Activated naive CD4-positive, alpha-beta T cell (primary cell): ENCODE measurements at places on chromosomes 7 and 10.

DNA sequence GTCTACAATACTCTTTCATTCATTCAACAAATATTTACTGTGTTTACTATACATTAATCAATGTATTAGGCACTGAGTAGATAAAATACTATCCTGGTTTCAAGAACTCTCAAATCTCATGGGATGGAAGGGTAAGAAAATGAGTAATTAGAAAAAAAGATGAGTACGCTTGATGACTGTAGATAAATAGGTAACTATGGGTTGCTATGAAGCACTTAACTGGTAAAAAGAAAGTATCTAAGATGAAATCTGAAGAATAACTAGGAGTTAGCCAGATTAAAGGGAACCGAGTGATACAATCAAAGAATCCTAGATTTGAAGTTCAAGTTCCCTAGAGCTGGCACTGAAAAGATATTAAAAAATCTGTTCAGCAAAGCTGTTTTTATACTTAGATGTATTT lies 62.1 kb downstream of the IQUB start:
- no peak for DNase-seq

DNA sequence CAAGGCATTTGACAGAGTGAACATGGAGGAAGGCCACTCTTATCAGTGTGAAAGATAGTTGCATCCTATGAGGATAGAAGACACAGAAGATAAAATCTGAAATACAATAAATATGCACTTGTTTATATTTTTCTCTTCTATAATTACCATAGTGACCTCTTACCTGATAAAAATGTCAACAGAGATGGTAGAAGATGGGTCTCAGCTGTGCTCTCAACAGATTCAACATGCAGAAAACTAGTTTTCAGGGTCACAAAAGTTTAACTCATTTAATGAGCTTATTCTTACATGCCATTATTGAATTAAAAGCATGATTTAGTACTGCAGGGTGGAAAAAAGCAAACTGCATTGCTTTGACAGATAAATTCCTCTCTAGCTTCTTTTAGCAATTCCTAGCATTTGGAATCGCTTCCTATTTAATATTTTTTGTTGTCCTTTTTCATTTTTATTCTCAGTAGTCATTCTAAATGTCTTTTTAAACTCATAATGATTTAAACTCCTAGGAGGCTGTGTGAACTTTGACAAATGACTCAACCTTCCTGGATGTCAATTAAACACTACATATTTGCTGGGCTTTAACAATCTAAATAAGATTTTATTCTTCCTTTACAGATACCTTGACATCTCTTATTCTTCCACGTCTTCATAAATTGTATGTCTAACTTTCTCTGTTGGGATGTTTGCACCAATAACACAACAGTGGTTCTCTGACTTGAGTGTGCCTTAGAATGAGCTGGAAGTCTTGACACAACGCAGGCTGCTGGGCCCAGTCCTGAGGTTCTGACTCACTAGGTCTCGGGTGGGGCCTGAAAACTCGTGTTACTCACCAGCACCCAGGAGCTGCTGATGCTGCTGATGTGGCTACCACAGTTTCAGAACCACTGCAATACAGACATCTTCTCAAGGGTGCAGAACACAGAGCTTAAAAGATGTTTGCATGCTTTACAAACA lies 565.5 kb upstream of the IGFBP3 start:
- no peak for DNase-seq

DNA sequence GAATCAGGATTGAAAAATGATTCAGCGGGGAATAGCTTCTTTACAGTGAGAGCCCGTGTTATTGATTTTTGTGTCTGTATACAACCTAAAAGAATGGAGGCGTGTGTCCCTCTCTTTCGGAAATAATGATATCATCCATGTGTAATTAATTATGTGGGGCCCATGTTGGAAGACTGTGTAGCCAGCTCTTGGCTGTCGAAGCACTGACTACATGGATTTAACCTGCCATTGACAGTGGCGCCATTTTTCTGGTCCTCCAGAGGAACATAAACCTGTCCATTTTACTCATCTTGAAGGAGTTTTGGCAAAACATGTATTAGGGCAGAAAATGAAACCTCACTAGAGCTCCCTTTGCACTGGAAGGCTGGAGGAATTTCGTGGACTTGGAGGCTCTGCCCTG lies 119.6 kb downstream of the ITIH5 start:
- DNase-seq, result no peak

GRCh38 chr7:47792521-47793121 lies 155.6 kb downstream of the PKD1L1 start:
- DNase-seq, result no peak

DNA sequence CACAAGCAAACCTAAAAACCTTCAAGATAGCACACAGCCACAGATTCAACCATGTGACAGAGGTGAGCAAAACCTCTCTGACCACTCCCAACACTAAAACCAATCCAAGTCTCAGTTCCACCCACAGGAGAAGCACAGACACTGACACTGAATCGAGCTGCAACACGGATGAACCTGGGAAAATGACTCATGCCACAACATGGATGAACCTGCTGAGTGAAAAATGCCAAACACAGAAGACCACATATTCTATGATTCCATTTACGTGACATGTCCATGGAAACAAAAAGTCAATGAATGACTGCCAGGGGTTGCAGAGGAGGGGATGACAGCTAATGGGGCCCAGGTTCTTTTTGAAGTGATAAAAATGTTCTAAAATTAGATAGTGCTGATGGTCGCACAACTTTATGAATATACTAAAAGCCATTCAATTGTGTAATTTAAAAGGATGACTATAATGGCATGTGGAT lies 22.0 kb downstream of the CYTH3 start:
- DNase-seq, result no peak

- no peak for DNase-seq
These were observed 26.5 kb upstream of the HECW1 start for GRCh38 chr7:43085992-43086391.

GRCh38 chr10:93079663-93080349 lies 6.1 kb downstream of the CYP26A1 start:
- no peak for DNase-seq

- DNase-seq, result no peak
These were observed 40.0 kb downstream of the ZNF438 start for GRCh38 chr10:30991647-30992011.

DNA sequence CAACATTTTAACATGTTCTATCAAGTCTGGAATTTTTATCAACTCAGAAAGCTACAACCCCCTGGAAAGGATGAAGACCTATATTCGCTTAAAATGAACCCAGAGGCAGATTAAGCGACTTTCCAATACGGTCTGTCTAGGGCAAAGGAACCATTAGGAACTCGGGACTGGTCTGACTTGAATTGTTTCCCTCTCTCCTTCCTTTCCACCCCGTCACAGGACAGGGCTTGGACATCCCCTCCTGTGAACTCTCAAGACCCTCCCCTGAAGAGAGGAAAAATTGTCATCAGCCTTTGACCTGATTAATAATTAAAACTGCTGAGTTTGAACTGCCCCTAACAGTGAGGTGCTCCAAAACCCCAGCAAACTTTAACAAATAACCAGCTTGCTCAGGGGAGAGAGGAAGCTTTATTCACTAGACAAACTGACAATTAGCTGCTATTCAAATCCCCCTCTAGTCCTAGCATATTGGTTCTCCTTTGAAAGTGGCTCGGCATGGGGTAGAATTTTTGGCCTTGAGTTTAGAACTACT lies 22.6 kb upstream of the SLF2 start:
- no peak for DNase-seq

DNA sequence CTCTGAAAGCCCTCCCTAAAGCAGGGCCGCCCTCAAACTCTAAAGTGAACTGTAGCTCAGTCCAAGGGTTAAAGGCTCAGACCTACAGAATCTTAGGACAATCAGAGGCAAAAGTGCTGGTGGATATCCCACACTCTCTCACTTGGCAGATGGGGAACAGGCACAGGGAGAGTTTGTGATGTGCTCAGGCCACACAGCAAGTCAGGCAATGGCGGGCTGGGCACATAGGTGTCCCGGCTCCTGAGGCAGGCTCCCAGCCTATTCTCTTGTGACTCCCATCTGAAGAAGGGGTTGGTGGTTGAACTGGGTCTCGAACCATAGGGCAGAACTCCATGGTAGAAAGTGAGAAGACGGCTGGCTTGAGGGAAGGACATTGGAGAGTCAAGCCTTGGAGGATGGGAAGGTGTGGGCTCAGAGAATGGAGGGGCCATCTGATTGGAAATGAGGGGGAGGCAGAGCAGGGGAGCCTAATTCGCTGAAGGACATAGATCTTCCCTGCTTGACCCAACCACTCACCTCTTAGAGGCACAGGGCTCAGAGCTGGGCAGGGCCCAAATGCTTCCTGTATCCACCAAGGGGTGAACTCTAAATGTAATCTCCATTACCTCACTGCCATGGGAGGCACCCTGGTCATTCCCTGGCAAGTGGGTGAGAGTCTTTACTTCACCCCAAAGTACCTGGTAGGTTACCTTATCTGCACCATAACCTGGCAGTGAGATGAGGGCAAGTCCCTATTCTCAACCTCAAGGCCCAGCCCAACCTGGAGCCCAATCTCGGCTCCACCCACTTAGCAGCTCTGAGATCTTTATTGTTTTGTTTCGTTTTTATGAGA lies 4.9 kb upstream of the ZMIZ1 start:
- DNase-seq, result no peak

GRCh38 chr7:74320645-74321221 lies 31.5 kb downstream of the CLIP2 start:
- no peak for DNase-seq

- no peak for DNase-seq
These were observed 1164.0 kb upstream of the CELF2 start for GRCh38 chr10:9853405-9854355.

- no peak for DNase-seq
These were observed 236.3 kb downstream of the BAMBI start for GRCh38 chr10:28913436-28914237.

DNA sequence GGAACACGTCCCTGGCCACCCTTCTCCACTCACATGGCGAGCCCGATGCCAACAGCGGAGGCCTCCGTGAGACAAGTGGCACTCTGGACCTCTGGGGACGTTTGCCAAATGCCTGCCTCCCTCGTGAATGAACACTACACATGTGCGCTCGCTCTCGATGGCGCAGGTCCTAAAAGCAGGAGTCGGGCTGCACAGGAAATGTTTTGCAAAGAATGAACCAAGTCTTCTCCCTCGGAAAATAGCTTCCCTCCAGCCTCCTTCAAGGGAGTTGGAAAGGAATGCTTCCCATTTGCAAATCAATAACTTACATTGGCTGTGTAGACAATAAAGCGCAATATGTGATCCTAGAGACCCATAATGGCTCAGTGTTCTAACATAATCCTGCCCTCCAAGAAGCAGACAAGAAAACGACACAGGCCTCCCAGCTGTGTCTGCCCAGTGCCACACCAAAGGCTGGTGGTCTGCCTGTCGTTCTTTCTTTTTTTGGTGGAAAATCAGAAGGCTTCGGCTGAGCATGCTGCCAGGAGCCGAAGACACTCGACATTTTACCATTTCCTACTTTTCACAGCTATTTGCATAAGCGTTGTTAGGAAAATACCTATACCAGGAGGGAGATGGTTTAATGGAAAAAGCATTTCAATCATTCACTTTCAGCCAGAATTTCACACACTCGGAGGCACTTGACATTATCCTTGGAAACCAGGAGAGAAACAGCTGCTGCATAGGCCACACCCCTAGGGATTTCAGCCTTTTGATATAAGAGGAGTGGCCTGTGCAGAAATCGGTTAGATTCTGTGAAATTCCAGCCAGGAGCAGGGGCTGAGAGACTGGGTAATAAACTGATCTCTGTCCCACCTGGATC lies 38.4 kb downstream of the ATXN7L1 start:
- DNase-seq, result no peak

- DNase-seq, result no peak
These were observed 641.8 kb upstream of the FOXK1 start for GRCh38 chr7:4040109-4040928.

GRCh38 chr7:150685219-150686029 lies at the start of gene GIMAP2:
GIMAP2 (plus strand) TSS chr7:150685706; CDS start chr7:150687060, 1,354 bp downstream.
- no peak for DNase-seq

- no peak for DNase-seq
These were observed 22.1 kb upstream of the AOAH start for GRCh38 chr7:36746347-36746746.

- no peak for DNase-seq
These were observed 203.9 kb upstream of the GPR26 start for GRCh38 chr10:123462246-123462645.

DNA sequence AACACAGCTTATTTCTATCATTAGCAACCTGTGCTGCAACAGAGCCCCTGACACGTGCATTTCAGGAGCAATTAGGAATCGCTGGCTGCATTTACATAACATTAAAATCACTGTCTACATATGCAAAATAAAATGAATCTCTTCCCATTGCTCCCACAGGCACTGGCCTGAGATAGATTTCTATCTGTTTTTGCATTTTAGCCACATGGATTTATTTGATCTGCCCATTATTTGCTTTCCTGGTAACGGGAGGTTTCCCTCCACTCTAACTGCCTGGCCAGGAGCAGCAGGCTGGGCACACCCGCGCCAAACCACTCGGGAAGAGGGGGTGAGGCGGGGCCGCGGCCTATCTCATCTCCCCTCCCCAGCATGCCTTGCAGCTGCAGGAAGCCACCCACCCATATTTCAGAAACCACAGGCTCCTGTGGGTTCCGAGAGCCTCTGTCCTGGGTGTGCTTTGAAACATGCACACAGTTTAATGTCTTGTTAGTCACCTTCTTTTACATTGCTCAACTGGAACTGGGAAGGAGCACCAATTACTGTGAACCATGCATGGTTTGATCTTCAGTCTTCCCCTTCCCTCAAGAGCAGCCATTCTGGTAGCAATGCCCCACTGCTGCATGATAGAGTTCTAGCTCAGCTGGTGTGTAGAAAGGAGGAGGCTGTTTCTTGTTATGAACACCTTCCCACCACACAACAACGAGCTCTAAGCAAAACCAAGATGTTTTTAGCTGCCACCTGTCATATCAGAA lies 37.7 kb upstream of the IKZF1 start:
- peak; percentile 35 for DNase-seq

DNA sequence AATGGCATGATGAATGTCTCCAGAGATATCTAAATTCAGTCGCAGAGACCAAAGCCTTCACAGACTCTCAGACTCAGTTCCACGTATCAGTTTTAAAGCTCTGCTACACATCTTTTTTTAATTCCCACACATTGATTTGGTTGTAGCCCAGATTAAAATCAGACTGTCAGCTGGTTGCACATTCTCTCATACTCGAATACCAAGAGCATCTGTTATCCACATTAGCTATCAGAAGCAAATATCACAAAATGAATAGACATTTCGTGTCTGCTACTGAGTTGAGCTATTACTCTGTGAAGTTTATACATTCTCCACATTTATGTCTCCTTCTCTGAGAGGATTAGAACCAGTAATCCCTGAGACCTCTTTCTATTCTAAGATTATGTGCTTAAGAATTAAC lies 229.2 kb downstream of the GPAM start:
- no peak for DNase-seq

GRCh38 chr7:22859641-22860290 lies 37.1 kb upstream of the TOMM7 start:
- DNase-seq, result no peak

DNA sequence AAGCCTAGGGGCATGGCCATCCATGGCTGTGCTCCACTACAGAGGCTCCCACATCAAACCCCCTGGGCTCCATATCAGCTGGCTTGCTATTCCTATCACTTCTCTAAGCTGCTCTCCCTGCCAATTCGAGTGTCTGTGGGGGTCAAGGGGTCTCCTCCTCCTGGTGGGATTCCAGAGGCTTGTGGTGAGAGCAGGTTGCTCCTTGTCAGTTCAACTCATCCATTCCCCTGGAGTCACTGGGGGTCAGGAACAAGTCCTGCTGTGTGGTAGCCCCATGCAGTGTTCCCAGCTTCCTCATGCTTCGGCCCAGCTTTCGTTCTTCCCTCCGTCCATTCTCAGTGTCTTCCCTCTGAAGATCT lies 86.6 kb upstream of the UNC5B start:
- DNase-seq, result no peak
